Hindlimb muscle (tissue), 1 donor: ENCODE measurements at places on chromosomes 3 and 15. TPM values are rescaled to one million over a fixed set of nuclear protein-coding genes. Genes with fewer than 3 reads are reported as not detected.

DNA sequence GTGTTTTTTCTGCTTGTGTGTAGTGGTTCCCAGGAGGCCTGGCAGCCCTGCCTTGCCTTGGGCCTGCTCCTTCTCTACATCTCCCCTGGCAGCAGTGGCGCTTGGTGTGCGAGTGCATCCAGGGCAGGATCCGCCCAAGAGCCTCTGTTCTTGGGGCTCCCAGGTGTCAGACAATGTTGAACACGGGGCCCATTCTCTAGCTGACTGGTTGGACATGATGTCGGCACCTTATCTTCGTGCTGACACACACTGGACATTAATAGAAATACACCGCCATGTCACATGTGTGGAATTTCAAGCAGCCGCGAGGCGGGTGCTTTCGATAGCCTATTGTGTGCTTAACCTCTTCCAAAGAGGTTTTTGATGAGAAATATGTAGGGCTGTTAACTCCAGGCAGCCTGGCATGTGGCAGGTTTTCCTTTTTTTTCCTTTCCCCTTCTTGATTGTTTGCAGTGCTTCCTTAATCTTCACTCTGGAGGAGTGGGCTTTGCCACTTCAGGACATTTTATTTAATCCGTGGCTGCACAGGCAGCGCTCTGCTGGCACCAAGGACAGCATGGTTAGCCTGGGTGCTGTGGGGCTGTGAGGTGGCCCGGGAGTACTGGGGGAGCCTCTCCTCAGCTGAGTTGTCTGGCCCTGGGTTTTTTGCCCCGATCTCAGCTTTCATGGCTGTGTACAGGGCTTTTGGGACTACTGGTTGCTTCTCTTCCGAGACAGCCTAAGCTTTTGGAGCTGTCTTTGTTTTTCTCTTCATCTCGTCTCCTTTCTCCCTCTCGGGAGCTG, 42.5 kb downstream of the CHCHD6 start:
- no peak for DNase-seq

GRCh38 chr3:81390796-81391195, 370.6 kb downstream of the GBE1 start:
- no peak for DNase-seq

GRCh38 chr15:70435872-70436271, 327.5 kb downstream of the UACA start:
- DNase-seq = no peak

Gene DNAH12
- polyA plus RNA-seq = 0.50 TPM

Gene SLTM
- polyA plus RNA-seq = 62.9 TPM
